ENCODE measurements at places on chromosomes 4 and X.

- DNase-seq, result peak; percentile 75
These were observed 69.8 kb downstream of the DTHD1 start for GRCh38 chr4:36351082-36351666.

- DNase-seq, result no peak
These were observed 127.9 kb downstream of the OR13H1 start for GRCh38 chrX:131671735-131672134.

DNA sequence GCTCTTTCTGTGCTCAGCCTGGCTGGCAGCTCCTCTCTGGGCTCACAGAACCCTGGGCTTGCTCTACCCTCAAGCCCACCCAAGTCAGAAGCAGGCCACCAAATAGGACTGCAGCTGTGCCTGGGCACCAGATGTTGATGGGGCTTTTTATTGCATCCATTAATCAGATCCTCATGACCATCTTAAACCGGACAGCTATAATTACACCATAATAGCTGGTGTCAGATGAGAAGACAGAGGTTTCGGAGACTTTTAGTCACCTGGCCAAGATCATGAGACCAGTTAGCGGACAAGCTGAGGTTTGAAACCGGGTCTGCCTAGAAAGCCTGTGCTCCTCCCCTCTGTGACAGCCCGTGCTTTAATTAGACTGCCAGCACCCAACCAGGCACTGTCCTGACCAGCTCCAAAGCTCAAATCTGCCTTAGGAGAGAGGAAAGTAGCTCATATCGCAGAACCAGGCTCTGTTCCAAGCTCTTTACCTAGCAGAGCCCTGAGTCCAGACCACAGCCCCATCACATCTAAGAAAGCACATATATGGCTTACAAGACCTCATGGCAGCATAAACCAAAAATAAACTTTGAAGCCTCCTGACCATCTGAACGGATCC lies 88.9 kb downstream of the JAKMIP1 start:
- DNase-seq, result peak; percentile 32

- no peak for DNase-seq
These were observed 1.9 kb downstream of the PHOX2B start for GRCh38 chr4:41746440-41747229.

DNA sequence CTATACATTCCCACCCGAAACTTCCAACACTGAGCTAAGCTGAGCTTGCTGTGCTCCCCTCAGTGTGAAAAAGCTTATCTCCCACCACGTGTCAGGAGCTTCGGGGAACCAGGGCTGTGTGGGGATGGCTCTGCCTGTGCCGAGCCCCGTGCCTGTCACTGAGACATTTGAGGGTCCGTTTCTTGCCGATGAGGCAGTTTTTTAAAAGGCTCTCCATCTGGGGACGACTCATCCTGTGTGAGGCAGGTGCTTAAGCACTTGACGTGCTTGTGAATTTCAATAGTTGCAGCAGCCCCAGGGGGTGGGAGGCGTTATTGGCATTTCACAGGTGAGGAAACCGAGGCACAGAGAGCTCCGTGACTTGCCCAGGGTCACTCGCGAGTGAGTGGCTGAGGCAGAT lies 151.8 kb downstream of the STOX2 start:
- DNase-seq, result no peak

DNA sequence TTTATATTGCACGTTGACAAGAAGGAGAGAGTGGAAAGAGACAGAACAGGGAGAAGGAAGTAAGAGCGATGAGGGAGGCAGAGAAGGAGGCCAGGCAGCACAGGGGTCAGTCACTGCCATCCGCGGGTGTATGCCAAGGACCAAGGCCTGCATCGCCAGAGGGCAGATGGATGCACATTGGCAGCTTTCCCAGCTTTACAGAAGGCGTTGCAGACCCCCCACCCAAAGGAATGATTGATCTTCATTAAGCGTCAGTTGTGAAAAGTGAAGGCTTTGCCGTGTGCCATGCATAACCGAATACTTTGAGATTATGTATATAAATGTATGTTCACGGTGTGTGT lies 21.6 kb downstream of the PIGG start:
- no peak for DNase-seq

- DNase-seq, result no peak
These were observed 47.5 kb downstream of the CENPE start for GRCh38 chr4:103150677-103151076.

DNA sequence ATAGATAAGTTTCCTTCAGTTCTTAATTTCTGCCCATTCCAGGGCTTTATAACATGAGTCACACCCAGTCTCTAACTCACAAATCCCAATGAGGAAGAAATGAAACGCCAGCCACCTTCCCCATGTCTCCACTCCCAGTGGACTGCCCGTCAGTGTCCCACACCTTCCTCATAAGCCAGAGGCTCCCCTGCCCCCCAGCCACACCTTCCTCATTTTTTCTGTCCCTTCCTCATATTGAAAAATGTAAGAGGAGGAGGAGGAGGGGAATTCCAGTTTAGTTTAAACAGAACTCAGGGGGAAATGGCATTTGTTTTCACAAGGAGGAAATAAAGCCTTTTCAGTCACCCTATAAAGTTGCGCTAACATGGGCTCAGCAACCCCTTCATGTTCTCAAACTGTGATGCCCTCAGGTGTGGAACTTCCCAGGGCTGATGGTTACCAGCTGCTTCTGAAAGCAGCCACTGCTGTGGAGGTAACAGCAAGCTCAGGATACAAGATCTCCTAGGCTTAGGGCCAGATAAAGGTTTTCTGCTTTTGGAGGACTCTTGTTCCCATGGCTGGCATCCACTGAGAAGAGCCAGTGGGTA lies 97.8 kb downstream of the PARM1 start:
- DNase-seq, result no peak

DNA sequence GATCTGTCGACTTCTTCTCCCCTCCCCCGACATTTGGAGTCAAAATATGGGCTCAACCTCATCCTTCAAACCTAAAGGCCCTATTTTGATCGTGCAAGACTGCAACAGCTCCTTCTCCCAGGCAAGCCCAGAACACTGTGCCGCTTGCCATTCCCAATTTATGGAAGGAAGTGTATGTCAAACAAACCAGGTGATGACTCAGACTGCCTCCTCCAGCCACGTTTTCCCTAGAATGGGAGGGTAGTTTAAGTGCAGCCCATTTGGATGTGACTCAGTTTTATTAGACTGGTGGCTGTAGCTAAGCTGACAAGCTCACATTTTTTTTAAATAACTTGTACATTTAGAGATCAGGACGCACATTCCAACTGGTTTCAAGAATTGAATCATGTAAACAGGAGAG lies 570.4 kb upstream of the DIPK2B start:
- peak; percentile 86 for DNase-seq

GRCh38 chr4:122167369-122167768 lies 15.2 kb downstream of the BLTP1 start:
- DNase-seq, result no peak

- DNase-seq, result no peak
These were observed 457.9 kb downstream of the BCOR start for GRCh38 chrX:39639871-39640270.

DNA sequence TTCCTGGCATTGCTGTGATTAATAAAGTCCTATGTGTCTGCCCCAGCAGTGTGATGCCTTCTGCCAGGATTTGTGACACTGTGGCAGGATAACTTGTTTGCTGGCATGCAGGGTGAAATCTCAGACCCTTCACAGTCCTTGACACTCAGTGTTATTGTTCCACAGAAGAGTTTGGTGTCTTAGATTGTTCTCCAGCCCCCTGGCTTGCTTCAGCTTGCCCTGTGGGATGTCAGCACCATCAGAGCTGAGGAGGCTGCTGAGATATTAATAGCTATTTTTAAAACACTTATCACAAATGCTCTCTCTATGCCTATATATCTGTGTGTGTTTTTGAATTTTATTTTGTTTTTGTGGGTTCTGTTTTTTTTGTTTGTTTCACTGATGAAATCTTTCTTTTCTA lies 136.9 kb downstream of the TSPAN5 start:
- no peak for DNase-seq

- no peak for DNase-seq
These were observed 253.2 kb upstream of the IGFBP7 start for GRCh38 chr4:57363346-57363745.

GRCh38 chr4:89242216-89242615 lies 65.4 kb downstream of the GPRIN3 start:
- DNase-seq, result no peak

DNA sequence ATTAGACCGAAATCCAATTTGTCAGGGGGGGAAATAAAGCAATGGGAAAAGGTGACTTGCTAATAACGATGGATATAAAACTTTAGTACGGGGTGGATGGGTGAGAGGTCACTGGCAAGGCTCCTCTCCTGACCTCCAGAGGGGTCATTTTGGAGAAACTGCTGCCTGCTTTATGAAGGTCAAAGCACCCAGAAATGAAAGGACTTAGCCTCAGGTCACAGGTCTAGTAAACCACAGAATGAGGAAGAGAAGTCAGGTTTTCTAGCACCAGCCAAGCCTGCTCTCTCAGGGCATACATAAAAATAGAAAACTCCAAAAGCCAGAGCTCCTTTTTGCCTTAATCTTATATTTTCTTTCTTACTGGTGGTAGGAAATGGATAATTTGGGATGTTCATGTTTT lies 134.2 kb downstream of the SHROOM3 start:
- no peak for DNase-seq

GRCh38 chr4:139922406-139923024 lies 231.5 kb downstream of the MAML3 start:
- DNase-seq, result no peak

DNA sequence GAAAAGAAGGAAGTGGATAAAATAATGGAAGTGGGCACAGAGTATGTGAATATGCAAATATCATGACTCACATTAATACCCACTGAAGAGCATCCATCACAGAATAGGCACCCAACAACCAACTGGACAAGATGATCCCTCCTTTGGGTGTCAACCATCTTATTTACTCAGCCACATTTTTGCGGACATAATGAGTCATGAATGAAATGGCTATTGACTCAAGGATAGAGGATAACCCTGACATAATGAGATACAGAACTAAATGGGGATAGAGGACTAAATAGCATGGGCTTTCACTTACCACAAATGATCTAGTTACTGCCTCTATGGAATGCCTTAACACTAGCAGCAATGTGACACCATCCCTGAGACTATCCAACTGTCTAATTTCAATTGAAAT lies 224.7 kb downstream of the ANTXR2 start:
- DNase-seq, result no peak

DNA sequence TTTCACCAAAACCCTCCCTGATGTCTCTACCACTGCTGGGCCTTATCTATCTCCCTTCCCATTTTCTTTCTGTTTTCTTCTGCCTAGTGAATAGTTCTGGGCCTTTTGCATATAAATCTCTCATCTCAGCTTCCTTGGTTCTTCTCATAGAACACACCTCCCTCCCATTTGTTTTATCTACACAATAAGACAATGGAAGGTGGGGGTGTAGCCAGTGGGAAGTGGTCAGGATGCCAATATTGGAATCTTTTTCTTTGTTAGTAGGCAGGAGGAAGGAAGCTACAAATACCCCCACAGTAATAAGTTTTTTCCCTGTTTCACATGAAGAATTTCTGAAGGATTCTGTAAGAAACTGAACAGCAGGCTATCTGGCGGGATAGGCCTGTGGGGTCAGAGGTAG lies 30.9 kb upstream of the RHOH start:
- no peak for DNase-seq

GRCh38 chr4:140595065-140595464 lies 26.3 kb upstream of the UCP1 start:
- DNase-seq, result peak; percentile 76

DNA sequence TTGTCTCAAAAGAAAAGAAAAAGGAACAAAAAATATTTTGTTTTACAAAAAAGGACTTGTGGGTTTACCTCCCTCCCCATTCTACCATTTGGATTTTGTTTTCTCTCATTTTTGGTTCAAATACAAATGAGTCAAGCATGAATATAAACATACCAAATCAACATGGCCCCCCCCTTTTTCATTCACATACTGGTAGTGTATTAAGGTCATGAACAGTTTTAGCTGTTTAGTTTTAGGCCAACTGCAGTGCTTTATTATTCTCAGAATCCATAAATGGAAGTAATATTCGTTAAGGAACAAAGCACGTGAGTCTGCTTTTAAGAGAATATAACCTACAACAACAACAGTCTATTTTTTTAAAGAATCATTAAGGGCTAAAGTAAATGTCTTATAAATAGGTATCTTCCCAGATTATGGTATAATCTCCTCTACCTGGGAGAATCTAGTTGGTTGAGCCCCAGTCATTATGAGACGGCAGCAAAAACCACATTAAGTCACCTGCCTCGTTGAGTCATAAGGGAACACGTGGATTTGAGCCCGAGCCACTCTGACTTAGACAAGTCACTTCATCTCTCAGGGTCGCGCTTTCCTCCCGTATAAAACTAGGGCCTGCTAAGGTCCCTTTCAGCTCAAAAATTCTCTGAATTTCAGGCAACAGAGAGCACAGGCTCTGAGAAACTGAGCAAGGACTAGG lies 26.7 kb downstream of the BCLAF3 start:
- no peak for DNase-seq

- no peak for DNase-seq
These were observed 100.2 kb downstream of the MAGEB17 start for GRCh38 chrX:16267431-16267830.

DNA sequence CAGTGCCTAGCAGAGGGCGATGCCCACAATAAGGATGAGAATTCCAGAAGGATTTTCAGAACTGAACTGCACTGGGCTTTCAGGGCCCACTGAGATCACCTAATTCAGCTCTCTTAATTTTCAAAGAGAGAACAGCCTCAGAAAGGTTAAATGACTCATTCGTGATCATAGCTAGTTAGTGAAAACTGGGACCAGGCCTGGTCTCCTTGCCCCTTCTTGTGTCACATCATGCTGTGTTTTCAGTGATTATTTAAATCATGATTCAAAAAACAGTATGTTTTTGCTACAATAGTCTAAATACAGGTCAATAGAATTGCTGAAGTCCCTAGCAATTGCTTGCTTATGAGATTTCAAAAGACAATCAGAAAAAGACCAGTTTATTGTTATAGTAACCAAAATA lies 136.4 kb upstream of the PLAC1 start:
- no peak for DNase-seq

Data from islet precursor cell (in vitro differentiated cells).